ENCODE measurements at places on chromosomes 5 and 9.

- no peak for DNase-seq
Observed at GRCh38 chr5:10360686-10361085, 7.2 kb downstream of the MARCHF6 start.

GRCh38 chr5:69136293-69136692 is 30.7 kb upstream of the CCNB1 start:
- DNase-seq: peak; percentile 59

DNA sequence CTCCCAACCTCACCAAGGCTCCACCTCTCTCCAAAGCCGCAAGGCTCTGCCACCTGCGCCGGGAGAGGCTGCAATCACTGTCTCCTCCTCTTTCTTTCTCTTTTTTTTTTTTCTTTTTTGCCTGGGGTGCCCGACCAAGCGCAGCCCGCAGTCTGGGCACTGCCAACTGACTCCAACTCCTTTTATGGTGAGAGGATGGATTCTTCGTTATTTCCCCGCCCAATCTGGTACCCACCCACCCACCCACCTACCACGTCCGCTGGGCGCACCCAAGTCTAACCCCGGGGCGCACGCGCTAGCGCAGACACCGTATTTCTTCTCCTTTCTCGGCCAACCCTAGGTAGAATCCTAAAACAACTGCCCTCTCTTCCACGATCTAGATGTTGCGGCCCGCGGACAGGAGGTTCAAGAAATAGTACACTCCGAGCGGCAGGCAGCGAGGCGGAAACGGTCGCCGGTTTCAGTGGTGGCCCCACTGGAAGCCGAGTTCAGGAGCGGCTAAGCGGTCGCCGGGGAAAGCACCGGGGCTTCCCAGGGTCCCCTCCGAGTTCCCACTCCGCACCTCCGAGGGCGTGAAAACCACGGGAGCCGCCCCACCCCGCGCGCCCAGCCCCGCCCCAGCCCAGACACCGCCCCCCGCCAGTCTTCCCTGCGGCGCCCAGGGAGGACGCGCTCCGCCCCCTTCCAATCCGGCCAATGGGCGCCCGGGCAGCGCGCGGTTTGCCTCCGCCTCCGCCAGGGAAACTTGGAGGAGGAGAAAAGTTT is 385 bp upstream of the PTGER4 start:
- DNase-seq: peak; percentile 96

- peak; percentile 30 for DNase-seq
Observed at GRCh38 chr9:129109537-129109903, 1.1 kb downstream of the CRAT start.

- DNase-seq: no peak
Observed at GRCh38 chr5:61801174-61801573, 469.1 kb downstream of the ZSWIM6 start.

- DNase-seq: peak; percentile 16
Observed at GRCh38 chr9:100498592-100498991, 25.6 kb downstream of the TMEFF1 start.

- DNase-seq: no peak
Observed at GRCh38 chr5:79561525-79561893, 47.6 kb upstream of the HOMER1 start.

DNA sequence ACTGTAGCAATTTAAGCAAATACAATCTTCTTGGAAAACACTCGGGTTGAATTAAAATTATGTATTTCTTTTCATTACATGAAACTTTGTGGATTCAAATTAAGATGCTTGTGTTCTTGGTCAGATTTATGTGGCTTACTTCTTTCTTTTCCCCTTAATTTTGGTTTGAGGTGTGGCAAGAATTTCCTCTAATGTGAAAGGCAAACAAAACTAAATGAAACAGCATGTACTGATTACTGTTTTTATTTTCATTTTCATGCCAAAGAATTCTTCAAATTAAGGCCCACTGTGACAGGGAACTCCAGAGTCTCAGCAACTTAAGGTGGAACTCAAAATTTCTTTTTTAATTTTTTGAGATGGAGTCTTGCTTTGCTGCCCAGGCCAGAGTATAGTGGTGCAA is at the start of gene OMD:
OMD (minus strand) TSS at position 132 of the 400 bp plus-strand sequence. CDS start 6,913 bp downstream, outside the sequence.
- DNase-seq: peak; percentile 86

GRCh38 chr5:134877159-134877558 is 3.0 kb downstream of the TXNDC15 start:
- DNase-seq: no peak

DNA sequence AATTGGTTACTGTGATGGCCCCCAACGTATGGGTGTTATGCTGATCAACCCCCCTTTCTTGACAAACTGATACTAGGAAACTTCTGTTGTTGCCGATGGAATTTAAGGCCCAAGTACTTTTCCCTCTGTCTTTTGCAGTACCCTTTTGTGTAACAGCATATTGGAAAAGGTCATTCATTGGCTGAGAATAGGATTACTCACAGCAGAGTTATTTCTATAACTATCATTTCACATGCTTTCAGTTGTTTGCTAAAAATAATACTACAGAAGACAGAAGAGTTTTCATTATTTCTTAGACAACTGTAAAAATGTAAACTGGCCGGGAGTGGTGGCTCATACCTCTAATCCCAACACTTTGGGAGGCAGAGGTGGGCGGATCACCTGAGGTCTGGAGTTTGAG is 329.5 kb downstream of the KIAA0825 start:
- peak; percentile 63 for DNase-seq

- DNase-seq: no peak
Observed at GRCh38 chr9:4887556-4887955, 94.8 kb downstream of the RCL1 start.
